Cardiac septum (tissue), 1 donor: ENCODE measurements at places on chromosomes 7 and 10. TPM values are rescaled to one million over a fixed set of nuclear protein-coding genes. Genes with fewer than 3 reads are reported as not detected.

The MYH16 gene
- total RNA-seq: not detected

DNA sequence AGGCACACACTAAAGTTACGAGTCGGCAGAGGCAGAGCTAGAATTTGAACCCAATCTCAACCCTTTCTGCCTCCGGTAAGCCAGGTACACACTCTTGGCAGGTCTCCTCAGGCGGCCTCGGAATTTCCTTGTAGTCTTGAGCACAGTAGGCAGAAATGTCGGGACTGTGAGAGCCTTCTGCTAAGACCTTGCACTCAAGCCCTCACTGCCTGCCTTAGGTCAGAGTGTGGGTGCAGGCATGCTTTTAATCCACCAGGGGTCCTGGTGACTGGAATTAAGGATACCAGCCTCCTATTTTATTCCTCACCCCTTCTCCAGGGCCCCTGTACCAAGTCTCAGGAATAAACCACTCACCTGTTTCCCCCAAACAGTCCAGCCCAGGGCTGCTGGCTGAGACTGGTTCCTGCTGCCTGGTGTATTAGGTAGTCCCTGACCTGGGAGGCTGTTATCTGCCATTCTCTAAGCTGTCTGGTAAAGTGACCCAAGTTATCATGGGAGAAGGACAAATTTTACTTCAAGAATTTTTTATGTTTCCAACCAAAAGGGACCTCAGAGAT is 855 bp downstream of the ATP6V1F start:
- no peak for DNase-seq

GRCh38 chr7:81408728-81409127 is 361.1 kb downstream of the HGF start:
- no peak for DNase-seq

GRCh38 chr7:20287317-20287716 is 43.4 kb upstream of the ITGB8 start:
- DNase-seq: no peak
